NK-92 treated with Interleukin-12 subunit alpha and Interleukin-12 subunit beta, amount 100 ng/mL, for 24 hours (cell line): ENCODE measurements at places on chromosomes 12 and 14.
A peak's percentile ranks its signal among the peaks of the same experiment; 100 is the strongest.

DNA sequence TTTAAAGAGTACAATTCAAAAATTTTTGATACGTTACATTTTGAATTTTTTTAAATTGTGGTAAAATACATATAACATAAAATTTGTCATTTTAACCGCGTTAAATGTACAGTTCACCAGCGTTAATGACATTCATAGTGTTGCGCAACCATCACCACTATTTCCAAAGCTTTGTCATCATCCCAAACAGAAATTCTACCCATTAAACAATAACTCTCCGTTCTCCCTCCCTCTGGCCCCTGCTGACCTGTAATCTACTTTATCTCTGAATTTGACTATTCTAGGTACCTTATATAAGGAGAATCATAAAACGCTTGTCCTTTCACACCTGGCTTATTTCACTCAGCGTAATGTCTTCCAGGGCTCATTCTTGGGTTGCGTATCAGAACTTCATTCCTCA, 69.1 kb upstream of the DYNC1H1 start:
- DNase-seq: no peak

- peak; percentile 73 for DNase-seq
Observed at GRCh38 chr12:31896514-31897039, 62.6 kb upstream of the RESF1 start.

DNA sequence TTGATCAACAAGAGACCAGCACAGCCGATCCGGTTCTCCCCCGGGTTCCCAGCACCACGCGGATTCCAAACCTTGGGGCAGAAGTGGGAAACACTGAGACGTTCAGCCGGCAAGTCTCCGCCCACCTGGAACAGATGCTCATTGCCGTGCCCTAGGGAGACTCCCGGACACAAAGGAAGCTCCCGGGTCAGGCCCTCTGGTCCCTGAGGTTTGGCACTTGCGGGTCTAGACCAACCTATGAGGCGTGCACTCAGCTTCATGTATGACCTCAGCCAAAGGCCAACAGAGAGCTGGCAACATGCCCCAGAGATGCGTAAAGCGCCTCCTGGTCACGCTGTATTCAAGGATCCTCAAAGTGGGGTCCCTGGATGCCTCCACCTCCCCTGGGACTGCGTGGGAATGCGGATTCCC, 2.5 kb downstream of the RIMBP2 start:
- no peak for DNase-seq

- DNase-seq: no peak
Observed at GRCh38 chr14:24277071-24277470, 5.7 kb upstream of the RABGGTA start.

- DNase-seq: no peak
Observed at GRCh38 chr12:7729746-7730145, 17.4 kb downstream of the CLEC4C start.

GRCh38 chr12:80000831-80001230, 65.9 kb upstream of the PPP1R12A start:
- DNase-seq: no peak

DNA sequence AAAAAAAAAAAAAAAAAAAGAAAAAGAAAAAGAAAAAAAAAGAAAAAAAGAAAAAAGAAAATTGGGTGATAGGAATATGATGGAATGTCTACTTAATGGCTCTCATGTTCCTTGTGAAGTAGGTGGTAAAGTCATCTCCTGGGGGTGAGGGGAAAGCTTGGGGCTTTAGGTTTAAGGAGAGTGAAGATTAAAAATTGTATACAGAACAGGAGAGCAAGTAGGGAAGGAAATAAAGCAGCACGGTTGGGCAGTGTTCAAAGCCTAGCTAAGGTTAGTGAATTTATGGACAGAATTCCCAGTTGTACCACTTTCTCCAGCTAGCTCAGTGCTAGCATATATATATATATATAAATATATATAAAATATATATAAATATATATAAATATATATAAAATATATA, 40.0 kb upstream of the SLC2A13 start:
- no peak for DNase-seq

DNA sequence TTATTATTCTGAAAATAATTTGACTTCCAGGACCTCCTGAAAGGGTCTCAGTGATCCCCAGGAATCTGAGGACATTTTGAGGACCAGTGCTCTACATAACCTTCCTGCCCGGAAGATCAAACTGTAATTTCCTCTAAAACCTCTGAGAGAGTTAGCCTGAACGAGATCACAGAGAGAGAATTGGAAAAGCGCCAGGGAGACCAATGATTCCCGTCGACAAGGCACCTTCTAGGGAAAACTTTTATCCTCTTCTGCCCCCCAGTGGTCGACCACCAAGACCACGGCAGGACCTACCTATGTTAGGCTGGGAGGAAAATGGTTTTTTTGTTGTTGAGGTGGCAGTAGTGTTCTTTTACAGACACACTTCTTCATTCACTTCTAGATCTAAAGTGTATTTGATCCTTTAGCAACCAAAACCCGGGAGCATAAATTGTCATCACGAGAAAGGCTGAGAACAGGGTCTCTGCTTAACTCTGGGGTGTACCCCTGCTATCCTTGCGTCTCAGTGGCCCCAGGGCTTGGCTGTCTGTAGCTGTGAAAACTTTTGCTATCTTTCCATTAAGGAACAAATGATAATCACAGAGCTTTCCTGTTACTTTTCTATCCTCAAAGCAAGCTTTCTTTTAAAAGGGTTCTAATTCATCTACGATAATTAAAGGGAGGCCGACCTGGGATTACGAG, 62.9 kb upstream of the NID2 start:
- DNase-seq: peak; percentile 7

DNA sequence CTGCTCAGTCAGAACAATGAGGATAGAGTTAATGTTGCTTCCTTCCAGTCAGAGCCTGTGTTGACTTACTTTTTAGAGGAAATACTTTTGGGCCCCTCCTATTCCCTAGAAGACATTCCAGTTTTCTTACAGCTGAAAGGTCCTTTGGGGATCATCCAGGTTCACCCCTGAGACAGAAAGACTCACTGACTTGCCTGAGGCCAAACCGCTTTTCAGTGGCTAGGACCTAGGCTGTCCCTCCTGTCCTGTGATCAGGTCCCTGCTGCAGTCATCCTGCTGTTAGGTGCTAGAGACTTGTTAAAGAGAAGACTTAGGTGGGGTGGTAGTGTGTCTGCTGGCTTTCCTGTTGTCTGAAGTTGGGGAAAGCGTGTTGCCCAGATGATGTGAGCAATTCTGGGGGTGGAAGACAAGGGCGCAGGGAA, 39.6 kb downstream of the SUSD6 start:
- DNase-seq: no peak

DNA sequence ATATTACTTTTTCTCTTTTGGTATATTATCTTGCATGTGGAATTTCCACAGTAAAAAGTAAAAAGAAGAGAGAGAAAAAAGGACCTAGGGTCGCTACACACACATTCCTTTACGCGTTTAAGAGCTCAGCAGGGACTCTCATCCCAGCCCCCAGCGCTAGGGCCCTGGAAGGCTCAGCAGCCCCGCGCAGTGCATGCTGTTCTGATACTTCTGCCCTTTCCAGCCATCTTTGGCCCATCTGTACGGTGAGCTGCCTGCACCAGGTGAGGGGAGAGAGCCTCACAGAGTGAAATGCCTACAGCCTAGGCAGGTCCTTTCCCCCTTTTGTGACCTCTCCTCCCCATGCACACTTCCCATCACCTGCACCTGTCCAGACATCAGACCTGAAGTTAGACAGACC, 1.6 kb upstream of the LTBR start:
- DNase-seq: no peak

- DNase-seq: no peak
Observed at GRCh38 chr12:116544656-116545055, 14.5 kb upstream of the MAP1LC3B2 start.

DNA sequence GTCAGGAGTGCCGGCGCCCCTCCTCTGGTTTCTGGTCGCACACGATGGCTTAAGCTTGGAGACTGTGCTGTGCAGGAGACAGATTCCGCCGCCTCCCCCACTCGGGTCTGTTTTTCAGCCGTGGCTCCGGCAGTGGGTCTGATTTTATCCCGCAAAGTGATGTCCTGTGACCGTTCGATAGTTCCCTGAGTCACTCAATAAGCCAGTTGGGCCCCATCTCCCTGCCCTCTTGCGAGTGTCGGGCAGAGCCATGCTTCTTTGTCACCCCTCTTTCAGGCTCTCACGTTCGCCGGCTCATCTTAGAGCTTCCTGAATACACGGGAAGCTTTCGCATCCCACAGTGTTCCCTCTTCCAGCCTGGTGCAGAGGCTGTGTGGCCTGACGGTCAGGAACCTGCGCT, 127.8 kb upstream of the RFLNA start:
- no peak for DNase-seq

GRCh38 chr12:124684496-124684895, 117.1 kb upstream of the NCOR2 start:
- no peak for DNase-seq

DNA sequence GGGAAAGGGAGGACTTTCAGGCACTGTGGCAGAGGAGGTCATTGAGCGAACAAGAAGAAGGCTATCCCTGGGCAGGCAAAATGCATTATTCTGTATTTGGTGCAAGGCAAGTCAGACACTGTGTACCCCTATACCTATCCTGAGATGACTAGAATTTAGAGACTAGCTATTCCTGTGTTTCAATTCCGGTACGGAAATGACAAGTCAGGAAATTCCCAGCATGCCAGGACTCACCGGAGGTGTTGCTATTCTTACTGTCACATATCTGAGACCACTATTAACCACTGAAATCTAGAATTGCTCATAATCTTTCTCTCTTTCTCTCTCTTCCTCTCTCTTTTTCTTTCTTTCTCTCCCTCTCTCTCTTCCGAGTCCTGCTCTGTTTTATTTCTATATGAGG, 297.1 kb downstream of the PDZRN4 start:
- no peak for DNase-seq

GRCh38 chr12:49954863-49955830, 4.6 kb downstream of the AQP2 start:
- DNase-seq: no peak

DNA sequence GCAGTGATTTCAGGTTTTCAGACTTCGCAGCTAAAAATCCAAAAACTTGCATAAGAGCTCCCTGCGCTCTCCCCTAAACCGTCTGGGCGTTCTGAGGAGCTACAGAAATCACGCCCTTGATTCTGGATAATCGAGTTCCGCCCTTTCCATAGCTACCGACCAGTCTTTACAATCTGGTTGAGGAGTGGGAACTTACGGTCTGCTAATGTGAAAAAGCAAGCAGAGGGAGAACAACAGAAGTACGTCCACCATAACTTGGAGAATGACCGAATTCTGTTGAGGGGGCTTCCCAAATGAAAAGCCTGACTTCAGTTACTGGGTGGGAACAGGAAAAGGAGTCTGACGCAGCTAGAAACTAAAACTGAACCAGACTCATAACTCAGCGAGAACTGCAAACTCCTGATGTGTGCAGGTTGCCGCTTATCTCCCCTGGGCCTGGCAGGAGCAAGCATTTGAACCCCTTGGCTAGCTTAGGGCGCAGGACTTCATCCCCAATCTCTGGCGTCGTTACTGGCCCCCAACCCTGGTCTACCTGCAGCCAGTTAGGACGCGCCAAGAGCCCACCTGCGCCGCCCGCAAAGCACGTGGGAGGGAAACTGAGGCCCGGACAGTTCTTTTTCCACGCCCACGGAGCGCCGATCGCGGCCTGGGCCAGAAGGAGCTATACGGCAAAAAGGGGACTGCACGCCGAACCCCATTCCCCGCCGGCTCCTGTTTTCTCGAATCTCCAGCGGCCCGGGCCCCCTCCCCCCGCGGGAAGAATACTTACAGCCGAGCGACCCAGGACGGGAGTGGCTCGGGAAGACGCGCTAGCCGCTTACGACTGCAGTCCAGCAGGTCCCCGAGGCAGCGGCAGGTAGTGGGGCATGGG, 838 bp downstream of the LRIG3 start:
- DNase-seq: no peak

DNA sequence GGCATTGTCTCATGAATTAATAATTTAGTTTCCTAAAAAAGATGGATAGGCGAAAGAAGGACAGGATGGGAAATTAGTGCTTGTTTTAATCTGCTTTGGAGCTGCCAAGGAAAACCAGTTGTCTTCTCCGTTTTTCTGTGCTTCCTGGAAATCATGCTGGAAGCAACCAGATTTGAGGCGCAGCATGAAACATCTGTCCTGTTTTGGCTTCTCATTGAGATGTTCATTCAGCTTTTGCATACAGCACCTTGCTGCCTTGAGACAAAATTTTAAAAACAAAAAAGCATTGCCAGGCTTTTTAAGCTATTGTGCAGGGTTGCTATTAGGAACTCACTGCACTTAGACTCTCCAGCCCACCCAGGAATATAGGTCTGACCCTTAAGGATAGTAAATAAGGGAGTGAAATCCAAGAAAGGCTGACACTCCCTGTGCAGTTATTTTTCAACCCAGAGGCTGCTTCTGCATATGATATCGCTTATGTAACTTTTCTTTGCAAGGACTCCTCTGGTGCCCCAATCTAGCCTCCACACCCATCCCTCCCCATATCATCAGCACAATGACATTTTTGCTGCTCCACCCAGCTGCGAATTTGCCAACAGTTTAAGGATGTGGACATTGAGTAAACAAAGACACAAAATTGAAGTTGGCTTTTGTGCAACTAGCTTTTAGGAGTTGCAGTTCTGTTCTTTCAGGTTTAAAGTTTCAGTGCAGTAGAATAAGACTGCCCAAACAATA, 46.9 kb upstream of the MDM1 start:
- no peak for DNase-seq

GRCh38 chr12:127677537-127678131, 589.3 kb upstream of the TMEM132C start:
- peak; percentile 10 for DNase-seq

- no peak for DNase-seq
Observed at GRCh38 chr14:104593241-104593701, 11.3 kb downstream of the TMEM179 start.

- no peak for DNase-seq
Observed at GRCh38 chr12:43349863-43350262, 202.1 kb downstream of the ADAMTS20 start.

- DNase-seq: no peak
Observed at GRCh38 chr14:23536494-23536893, 15.1 kb downstream of the ZFHX2 start.

- no peak for DNase-seq
Observed at GRCh38 chr12:89825591-89826449, 117.2 kb upstream of the ATP2B1 start.

DNA sequence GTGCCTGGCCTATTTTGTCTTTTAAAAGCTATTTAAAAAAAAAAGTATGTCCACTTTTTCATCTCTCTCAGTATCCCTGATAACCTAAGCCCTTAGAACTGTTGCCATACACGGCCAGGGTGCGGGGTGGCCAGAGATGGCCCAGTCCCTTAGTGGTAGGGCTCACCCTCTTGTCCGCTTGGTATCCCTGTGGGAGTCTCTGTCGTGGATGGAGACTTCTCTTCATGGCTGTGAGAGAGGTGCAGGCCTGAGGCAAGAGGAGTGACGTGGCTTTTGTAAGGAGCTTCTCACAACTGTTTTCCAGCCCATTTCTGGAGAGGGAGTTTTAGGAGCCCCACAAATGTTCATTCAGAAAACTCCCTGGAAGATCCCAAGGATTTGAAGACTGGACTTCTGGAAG, 26.8 kb downstream of the XRCC3 start:
- no peak for DNase-seq

GRCh38 chr12:119894916-119895315, 17.8 kb upstream of the CIT start:
- no peak for DNase-seq

- DNase-seq: no peak
Observed at GRCh38 chr12:95784915-95785314, 5.6 kb downstream of the NTN4 start.
